Memory B cell (primary cell): ENCODE measurements at places on chromosomes 1 and 21.
A peak's percentile ranks its signal among the peaks of the same experiment; 100 is the strongest.

GRCh38 chr1:229474509-229474908 is 33.6 kb downstream of the NUP133 start:
- DNase-seq = no peak

DNA sequence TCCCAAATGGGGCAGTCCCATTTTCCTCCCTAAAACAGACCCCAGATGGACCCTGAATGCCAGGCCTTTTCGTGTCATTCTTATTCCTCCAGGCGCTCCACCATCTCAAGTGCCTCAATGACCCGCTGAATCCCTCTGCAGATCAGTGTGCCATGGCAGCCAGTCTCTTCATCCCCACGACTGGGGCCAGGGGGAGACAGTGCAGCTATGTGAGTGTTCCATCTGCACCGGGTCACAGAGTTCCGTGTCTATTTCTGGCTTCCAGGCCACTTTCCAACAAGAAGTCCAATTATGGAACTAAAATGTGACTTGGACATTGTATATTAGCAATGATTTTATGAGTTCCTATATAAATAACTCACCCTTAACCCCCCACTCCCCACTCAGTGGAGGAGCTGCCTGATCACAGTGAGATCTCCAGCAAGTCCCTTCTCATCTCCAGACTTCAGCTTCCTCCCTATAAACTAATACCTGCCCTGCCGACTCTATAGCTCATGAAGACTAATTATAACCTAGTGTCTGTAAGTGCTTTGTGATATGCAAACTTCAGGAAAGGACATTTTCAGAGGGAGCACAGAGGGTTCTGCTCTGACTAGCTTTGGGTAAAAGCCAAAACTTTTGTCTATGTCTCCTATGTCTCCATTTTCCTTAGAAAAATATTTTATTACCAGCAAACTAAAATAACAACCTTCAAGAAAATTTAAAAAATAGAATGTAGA is 56.3 kb upstream of the NFASC start:
- DNase-seq = no peak

GRCh38 chr1:219847215-219847855 is 81.0 kb downstream of the SLC30A10 start:
- DNase-seq = no peak

DNA sequence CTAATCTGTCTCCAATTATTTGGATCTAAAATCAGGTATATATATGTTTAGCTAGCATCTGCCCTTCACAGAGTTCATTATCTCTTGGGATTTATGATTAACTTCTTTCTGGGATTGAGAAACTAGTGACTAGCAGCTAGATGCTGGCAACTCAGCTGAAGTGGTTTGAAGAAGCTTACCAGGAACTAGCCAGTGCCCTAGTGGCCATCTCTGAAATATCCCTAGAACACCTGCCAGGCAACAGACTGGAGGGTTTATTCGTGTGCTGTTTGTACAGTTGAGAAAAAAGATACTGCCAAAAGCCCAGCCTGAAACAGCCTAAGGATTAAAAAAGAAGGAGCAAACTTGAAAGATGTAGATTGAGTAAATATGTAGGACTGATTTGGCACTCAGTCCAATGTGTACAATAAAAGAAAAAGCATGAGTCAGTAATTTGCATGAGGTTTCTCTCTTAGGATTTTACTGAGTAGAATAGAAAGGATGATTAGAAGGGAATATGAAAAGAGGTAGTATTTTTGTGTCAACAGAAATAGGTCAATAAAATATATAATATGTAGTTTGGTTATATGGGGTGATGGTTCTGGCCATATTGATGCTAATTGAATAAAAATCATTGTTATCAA is 1144.6 kb upstream of the ADGRL2 start:
- no peak for DNase-seq

DNA sequence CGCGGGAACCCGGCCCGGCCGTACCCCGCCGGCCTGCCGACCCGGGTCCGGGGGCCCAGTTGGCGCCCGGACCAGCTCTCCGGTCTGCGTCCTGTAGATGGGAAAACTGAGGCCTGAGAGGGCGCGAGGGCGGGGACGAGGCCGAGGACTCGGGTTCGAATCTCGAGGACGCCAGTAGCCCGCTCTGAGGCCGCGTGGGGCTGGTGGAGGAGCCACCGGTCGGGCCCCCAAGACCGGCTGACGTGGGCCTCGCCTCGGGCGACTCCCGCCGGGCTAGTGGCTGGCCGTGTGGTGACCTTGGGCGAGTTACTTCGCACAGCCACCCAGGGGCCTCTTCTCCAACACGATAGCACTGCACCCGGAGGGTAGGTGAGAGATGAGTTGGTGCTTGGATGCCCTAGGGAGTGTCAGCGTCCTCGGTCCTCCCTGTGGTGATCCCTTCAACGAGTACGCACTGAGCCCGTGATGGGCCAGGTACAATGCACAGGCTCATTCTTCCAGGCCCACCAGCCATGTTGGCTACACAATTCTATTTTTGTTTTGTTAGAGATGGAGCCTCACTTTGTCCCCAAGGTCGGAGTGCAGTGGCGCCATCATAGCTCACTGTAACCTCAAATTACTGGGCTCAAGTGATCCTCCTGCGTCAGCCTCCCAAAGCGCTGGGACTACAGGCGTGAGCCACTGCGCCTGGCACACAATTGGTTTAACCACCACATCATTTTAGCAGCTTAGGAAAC is 404 bp upstream of the SCMH1 start:
- DNase-seq = peak; percentile 52

- DNase-seq = no peak
Observed at GRCh38 chr21:41316200-41317062, at the start of gene FAM3B. TSS of gene FAM3B (plus strand) at chr21:41316801. CDS start at chr21:41316880, 79 bp downstream.

GRCh38 chr1:61388566-61388965 is 306.2 kb downstream of the NFIA start:
- no peak for DNase-seq

DNA sequence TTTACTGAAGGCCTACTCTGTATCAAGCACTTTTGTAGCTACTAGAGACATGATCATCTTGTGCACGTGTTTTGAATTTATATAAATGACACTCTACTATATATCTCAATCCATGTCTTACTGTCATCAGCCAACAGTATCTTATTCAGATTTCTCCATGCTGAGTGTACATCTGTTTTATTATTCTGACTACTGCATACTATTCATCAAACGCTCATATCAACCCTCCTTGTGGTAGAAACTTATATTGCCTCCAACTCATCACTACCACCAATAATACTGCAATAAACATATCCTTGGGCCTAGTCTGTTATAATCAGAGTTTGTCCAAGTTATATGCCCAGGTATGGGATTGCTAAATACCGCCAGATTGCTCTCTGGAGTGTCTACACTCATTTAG is 81.6 kb upstream of the IRF2BP2 start:
- DNase-seq = no peak

GRCh38 chr1:235416662-235417049 is 49.4 kb downstream of the TBCE start:
- no peak for DNase-seq

DNA sequence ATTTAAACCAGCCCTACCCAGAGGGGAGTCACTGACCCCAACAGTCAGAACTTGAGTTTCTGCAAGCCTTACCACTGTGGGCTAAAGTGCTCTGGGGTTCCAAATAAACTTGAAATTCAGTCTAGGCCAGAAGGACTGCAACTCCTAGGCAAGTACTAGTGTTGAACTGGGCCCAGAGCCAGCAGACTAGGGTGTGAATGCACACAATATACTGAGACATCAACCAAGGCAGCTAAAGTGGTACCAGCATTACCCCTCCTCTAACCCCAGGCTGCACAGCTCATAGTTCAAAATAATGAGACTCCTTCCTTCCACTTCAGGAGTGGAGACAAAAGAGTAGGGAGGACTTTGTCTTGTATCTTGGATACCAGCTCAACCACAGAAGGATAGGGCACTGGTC is 18.9 kb upstream of the IL20 start:
- no peak for DNase-seq
